ENCODE measurements at places on chromosomes 1 and 21.

GRCh38 chr1:23448846-23449245 is 24.3 kb upstream of the TCEA3 start:
- no peak for DNase-seq

- DNase-seq = no peak
These were observed 167.8 kb downstream of the PIGK start for GRCh38 chr1:77051425-77051824.

GRCh38 chr1:176789571-176790090 is 326.7 kb downstream of the PAPPA2 start:
- DNase-seq = no peak

DNA sequence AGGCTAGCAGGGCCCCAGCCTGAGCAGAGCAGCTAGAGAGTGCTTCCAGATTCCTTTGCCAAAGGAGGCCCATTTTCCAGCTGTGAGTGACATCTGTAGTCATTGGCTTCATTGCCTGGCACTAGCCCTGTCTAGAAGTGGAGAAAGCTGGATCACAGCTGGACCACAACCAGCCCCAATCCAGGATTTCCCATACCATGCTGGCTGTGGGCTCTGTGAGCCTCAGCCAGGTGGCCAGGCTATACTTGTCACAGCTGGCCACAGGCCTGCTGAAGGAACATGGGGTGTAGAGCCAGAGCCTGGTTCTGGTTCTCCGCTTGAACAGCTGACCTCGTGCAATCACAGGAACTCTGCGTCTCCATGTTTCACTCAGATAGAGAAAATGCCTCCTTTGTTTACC is 36.6 kb downstream of the RIMKLA start:
- DNase-seq = no peak

DNA sequence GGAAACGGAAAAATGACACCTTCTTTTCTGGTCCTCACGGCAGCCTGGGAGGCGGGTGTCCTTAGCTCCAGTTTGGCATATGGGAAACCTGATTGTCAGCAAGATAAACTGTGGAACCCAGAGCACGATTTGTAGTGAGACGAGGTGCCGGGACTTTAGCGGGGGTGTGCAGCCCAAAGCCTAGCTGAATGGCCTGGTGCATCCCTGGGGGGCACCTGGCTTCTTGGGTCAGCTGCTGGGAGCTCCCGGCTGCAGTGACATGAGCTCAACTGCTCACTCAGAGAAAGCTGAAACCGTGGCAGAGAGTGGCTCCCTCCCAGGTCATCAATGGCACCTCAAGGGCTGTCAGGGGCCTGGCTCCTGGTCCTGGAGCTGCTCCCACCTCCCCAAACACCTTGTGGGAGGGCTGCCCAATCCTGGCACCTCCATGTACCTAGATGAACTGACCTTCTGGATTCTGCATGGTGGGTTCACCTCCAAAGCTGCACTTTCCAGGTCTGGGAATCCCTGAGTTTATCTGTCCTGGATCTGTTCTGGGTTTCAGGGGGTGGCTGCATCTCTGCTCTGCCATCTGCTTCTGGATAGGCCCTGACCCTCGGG is 260.5 kb downstream of the MATN1 start:
- DNase-seq = no peak

- no peak for DNase-seq
These were observed 48.2 kb downstream of the SLC9C2 start for GRCh38 chr1:173554541-173555250.

- DNase-seq = peak; percentile 61
These were observed 708 bp downstream of the PRDM2 start for GRCh38 chr1:13700521-13701270.

- DNase-seq = no peak
These were observed 156.3 kb upstream of the C1orf87 start for GRCh38 chr1:60229821-60230220.

GRCh38 chr1:2981388-2981787 is 39.9 kb upstream of the ACTRT2 start:
- no peak for DNase-seq

- no peak for DNase-seq
These were observed 1.9 kb downstream of the MTFR1L start for GRCh38 chr1:25821630-25822091.

- DNase-seq = peak; percentile 54
These were observed at the start of gene DOP1B for GRCh38 chr21:36156815-36157670. Gene DOP1B, plus strand, starts transcription at chr21:36156824. Its CDS starts 7,910 bp downstream, at chr21:36164734.

GRCh38 chr1:118206966-118207365 is 21.9 kb upstream of the SPAG17 start:
- DNase-seq = no peak

GRCh38 chr1:73197972-73198371 is 915.6 kb upstream of the NEGR1 start:
- DNase-seq = no peak

- no peak for DNase-seq
These were observed 55.3 kb downstream of the MRPS6 start for GRCh38 chr21:34128674-34129038.

DNA sequence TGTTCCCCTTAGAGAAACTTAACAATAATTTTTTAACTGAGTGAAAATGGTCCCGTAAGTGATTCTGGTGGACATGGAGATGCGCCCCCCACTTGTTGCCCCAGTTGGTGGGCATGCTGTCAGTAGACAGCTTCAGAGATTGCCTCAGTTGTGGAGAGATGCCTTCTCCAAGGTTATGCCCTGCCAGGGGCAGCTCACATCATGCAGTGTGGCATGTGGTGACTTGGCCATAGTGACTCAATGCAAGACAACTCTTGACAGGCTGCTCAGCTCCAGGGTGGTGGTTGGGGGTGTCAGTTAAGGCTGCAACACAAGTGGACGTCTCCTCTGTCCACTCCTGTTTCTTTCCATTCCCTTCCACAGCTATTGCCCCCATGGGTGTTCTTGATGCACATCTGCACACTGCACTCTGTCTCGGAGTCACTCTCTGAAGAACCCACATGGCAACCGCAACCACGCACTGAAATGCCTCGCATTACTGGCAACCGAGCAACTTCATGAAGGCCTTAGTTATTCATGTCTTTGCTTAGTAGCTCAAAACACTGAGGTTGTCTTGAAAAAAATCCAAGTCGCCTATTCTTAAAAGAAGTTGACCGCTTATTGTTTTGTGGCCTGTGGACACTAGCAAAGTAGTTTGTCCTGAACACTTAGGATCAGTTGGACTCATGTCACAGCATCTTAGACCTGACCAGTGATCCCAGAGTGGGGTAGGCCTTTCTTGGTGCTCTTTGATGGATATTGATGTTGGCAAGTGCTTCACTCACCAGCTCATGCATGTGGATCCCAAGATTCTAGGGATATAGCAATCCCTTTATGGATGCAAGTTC is 54.8 kb upstream of the USP1 start:
- no peak for DNase-seq

DNA sequence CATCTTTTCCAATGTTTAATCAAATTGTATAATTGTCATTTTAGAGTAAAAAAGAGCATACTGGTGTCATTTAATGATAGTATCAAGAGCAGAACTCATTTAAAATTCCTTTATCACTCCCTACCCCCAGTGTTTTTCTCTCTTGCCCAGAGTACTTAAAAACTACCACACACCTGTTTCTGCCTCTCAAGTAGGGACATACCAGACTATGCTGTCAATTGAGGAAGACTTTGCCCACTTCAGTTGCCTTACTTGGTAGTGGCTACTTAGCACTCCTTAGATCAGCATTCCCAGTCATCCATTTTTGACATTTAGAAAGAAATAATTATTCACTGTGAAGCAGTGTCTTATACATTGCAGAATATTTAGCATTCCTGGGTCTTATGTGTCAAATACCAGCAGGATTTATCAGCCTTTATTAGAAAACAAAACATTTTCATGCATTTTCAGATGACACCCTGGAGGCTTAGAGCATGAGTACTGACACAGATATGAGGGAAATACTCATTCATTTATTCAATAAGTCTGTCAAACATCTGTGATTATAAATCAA is 127.5 kb upstream of the RGS1 start:
- no peak for DNase-seq

DNA sequence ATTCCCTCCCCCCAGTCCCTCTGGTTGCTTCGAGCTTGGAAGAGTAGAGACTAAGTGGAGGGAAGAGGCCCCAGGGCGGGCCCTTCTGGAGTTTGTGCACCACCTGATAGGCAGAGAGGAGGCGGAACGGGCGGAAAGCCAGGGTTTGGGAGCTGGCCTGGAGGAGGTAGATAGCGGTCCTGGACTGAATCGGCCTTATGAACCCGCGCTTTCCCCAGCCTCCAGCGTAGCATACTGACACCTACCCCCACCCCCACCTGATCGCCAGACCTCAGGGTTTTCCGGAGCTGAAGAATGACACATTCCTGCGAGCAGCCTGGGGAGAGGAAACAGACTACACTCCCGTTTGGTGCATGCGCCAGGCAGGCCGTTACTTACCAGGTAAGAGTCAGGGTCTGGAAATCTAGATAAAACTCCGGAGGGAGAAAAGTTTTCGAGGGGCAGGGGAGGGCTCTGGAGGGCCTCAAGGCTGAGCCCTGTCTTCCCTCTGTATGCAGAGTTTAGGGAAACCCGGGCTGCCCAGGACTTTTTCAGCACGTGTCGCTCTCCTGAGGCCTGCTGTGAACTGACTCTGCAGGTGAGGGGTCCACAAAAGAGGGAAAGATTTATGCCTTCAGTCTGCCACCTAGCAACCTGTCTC is 705 bp downstream of the UROD start:
- DNase-seq = peak; percentile 86

- no peak for DNase-seq
These were observed 120.7 kb downstream of the NGF start for GRCh38 chr1:115217150-115218033.

DNA sequence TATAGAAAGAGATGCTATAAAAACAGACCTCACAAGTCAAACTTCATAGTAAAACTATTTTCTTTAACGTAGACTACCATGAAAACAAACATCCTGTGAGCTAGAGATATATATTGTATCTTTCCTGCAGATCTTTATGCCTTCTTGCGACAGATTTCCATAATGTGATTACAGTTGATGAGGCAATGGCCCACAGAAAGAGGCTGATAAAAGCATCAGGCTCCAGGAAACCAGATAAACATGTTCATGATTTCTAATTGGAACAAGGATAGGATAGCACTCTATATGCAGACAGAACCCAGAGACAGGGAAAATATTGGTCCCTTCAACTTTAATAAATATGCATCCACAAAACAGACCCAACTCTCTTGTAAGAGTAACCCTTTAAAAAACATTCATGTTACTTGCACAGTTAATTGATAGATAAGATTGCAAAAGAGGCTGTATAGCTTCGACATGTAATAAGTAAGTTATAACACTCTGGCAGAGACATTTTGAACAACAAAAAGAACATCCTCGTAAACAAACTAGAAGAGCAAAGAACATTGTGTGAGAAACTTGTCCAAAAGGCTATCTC is 329.4 kb downstream of the AGBL4 start:
- no peak for DNase-seq

DNA sequence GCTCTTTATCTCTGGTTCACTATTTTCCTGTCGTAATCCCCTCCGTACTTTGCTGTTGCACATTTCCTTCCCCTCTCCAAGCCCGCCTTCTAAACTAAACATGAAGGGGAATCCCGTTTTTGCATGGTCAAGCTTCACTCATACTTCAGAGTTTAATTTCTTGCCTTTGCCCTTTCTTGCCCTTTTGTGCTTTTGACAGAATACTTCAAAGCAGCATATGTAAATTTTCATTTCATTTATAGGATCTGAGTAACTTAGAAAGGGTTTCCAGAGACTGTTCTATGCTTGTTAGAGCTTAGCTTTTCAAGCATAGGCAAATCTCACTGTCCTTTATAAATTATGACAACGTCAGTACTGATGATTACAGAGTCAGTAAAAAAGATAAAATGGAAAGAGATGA is 27.7 kb downstream of the SPATA45 start:
- peak; percentile 33 for DNase-seq

DNA sequence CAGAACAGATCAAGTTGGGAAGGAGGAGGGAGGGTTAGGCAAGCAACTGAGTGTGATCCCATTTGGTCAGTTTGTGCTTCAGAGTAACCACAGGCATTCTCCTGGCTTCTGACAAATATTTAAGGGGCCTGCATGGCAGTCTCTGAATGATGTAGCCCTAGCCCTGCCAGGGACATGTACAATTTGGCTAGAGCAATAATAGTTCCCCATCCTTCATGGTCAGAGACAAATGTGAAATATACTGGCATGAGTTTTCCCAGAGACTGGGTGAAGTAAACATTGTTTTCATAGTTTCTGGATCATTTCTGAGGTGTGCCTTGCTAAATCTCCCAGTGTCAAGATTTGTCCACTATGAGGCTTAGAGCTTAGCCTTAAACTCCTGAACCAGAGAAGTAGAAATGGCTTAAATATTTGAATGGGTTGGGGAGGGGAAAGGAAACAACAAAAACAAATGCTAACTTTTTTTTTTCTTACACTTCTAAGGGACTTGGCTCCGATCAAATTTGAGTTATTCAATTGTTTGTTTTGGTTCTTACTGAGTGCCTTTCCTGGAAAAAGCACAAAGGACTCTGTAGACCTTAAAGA is 42.0 kb upstream of the UBE2U start:
- DNase-seq = no peak

DNA sequence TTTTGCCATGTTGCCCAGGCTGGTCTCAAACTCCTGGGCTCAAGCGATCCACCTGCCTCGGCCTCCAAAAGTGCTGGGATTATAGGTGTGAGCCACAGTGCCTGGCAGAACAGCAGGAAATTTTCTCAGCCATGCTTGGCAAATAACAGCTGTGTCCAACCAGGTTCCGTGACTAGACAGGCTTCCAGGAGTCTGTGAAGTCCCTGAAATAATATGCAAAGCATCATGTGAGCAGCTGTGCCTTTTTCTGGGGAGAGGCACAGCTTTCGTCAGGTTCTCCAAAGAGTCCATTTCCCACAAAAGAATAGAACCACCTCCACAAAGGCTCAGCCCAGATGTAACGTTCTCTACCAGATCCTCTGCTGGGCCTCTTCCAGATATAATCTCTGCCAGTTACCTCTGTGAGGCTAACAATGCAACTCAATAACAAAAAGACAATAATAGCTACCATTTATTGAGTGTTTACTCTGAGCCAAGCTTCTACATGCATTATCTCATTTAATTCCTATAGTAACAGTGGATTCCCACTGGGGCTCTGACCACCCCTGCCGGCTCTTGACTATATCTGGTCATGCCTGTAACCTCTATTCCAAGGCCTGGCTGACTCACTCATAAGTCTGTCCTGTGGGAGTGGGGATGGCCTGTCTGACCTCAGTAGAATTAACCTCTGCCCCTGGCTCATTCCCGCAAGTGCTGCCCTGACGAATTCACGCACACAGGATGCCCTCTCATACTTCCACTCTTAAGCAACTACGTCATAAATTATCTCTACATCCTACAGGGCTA is 4.0 kb upstream of the NKAIN1 start:
- DNase-seq = no peak

DNA sequence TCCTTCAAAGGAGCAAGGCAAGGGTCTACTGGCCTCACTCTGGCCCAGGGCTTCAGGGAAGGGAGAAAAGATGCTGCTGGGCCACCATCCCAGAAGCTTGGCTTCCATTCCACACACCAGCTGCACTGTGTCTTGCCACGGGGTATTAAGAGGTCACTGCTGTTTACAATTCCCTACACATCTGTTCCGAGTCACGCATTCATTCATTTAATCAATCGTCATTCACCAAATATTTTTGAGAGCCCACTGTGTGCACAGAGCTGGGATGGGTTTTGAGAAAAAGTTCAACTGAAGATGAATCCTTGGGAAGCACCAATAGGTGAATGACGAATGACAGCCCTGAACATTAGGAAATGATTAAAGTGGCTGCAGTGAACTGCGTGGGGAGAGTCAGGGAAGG is 101.7 kb downstream of the NAV1 start:
- no peak for DNase-seq

Data from KBM-7 (cell line).